Esophagus muscularis mucosa (tissue), 4 donors: ENCODE measurements at places on chromosomes 1 and 21. TPM values are rescaled to one million over a fixed set of nuclear protein-coding genes. Genes with fewer than 3 reads are reported as not detected.

The VWA5B1 gene
- total RNA-seq = not detected

The ANXA9 gene
- total RNA-seq = 0.42 TPM

The CLCA1 gene
- not detected for total RNA-seq

The ZNF678 gene
- total RNA-seq = 9.1 TPM

The FAM177B gene
- total RNA-seq = not detected

The KCNJ9 gene
- total RNA-seq = not detected

The ARHGEF2 gene
- total RNA-seq = 54.0 TPM

The NCAM2 gene
- 7.5 TPM for total RNA-seq

The NFYC gene
- total RNA-seq = 30.0 TPM

The FMO3 gene
- total RNA-seq = 6.3 TPM

The CALML6 gene
- total RNA-seq = not detected

- H3K4me1 ChIP-seq = peaks cover 98% of the 10 kb centered on the region
- H3K4me3 ChIP-seq = no peak overlapping the region
- DNase-seq = no peak
- no peaks in the 10 kb centered on the region for H3K27me3 ChIP-seq
- no peaks in the 10 kb centered on the region for H3K36me3 ChIP-seq
- peak overlapping the region; percentile 68 for H3K27ac ChIP-seq
These were observed 146.0 kb downstream of the PBX1 start for GRCh38 chr1:164704954-164705353.

- no peaks in the 10 kb centered on the region for H3K36me3 ChIP-seq
- no peak overlapping the region for H3K27ac ChIP-seq
- H3K27me3 ChIP-seq = no peaks in the 10 kb centered on the region
- no peak overlapping the region for H3K4me3 ChIP-seq
- H3K4me1 ChIP-seq = no peaks in the 10 kb centered on the region
These were observed 43.3 kb downstream of the FAAP20 start for GRCh38 chr1:2151252-2151651.

GRCh38 chr1:163085904-163086268 lies 16.7 kb downstream of the RGS4 start:
- no peak overlapping the region for H3K4me3 ChIP-seq
- no peaks in the 10 kb centered on the region for H3K36me3 ChIP-seq
- H3K4me1 ChIP-seq = peaks cover 26% of the 10 kb centered on the region
- H3K27ac ChIP-seq = peak overlapping the region; percentile 52
- H3K27me3 ChIP-seq = no peaks in the 10 kb centered on the region
- DNase-seq = no peak

DNA sequence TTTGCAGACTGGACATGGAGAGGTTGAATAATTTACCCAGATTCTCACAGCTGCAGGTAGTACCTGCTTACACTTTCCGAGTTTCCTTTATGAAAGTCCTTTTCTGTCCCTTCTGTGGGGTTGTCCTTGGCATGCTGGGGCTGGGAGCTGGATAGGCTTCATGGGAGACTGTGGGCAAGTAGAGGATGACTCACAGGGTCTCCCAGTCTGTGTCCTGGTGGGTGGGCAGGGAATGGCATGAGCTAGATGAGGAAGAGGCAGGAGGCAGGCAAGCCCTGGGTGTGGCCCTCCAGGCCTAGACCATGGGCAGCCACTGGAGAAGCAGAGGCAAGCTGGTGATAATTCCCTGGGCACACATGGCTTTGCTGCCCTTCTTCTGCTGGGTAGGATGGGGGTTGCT lies 80.6 kb downstream of the NAV1 start:
- no peaks in the 10 kb centered on the region for H3K27me3 ChIP-seq
- peaks cover 12% of the 10 kb centered on the region for H3K36me3 ChIP-seq
- H3K27ac ChIP-seq = no peak overlapping the region

DNA sequence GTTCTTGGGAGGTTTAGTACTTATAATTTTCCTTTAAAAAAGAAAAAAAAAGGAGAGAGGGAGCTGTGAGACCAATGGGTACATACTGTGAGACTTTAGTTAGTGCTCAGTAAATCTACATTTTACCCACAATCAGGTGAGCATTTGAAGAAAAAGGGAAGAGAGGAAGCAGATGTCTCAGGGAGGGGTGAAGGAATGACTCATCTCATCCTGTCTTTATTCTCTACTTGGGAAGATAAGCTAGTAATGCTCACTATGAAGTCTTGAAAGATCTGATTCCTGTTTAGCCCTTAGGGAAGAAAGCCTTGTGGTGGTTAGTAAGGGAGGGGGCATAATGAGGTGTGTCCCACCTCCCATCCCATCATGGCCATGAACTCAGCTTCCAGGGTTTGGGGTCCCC lies 112.6 kb downstream of the PLD5 start:
- DNase-seq = no peak
- no peak overlapping the region for H3K27ac ChIP-seq
- no peaks in the 10 kb centered on the region for H3K36me3 ChIP-seq
- H3K27me3 ChIP-seq = no peaks in the 10 kb centered on the region
- H3K4me1 ChIP-seq = no peaks in the 10 kb centered on the region

DNA sequence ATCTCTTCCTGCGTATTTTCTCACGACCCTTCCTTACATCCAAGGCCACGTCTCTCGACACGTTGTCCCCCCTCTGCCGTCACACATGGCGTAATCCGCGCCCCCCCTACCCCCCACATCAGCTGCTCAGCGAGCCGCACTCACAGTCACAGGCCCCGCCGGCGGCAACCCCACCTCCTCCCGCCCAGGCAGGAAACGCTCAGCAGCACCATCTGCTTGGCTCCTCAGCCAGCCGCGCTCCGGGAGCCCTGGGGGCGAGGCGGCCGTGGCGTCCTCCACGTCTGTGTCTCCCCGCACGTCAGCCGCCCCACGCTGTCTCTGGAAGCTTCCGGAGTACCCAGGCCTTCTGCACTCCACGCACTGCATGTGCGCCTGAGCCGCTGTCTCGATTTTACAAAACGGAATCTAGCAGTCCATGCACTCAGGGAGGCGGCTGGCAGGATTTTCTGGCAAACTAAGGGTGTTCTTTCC lies 64.6 kb downstream of the SIK1 start:
- no peaks in the 10 kb centered on the region for H3K36me3 ChIP-seq
- H3K4me1 ChIP-seq = peaks cover 10% of the 10 kb centered on the region
- no peaks in the 10 kb centered on the region for H3K27me3 ChIP-seq
- DNase-seq = no peak
- peak overlapping the region; percentile 31 for H3K4me3 ChIP-seq

- no peaks in the 10 kb centered on the region for H3K4me1 ChIP-seq
- H3K27me3 ChIP-seq = no peaks in the 10 kb centered on the region
- H3K4me3 ChIP-seq = no peak overlapping the region
- H3K36me3 ChIP-seq = no peaks in the 10 kb centered on the region
- DNase-seq = no peak
These were observed 25.0 kb downstream of the DLGAP3 start for GRCh38 chr1:34904236-34905097.

DNA sequence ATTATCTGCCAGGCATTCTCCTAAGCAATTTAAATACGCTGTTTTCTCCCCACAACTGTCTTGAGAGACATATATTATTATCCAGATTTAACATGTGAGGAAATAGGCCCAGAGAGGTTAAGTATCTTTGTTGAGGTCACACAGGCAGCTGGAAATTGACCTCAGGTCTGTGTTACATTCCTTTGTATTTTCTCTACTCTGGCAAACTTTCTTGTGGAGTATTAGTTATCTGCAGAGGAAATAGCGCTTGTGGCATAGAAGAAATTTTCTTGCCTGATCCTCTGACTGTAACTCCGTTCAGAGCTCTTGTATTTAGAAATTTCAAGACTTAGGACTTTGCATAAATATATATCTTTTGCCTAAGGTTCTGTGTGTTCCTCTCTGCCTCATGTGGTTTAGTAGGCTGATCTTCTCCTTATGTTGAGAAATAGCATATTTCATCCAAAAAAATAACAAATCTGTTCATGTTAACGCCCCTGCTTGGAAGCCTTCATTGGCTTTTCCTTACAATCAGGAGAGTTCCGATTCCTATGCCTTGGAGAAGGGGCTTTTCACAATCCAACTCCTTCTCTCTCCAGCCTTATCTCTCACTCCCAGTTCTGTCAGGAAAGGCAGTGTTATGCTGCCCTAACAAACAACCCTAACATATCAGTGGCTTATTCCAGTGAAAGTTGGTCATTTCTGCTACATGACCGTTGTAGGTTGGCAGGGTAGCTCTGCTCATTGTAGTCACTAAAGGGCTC lies 2.5 kb upstream of the JUN start:
- peaks cover 15% of the 10 kb centered on the region for H3K36me3 ChIP-seq
- peaks cover 11% of the 10 kb centered on the region for H3K4me1 ChIP-seq
- H3K27me3 ChIP-seq = no peaks in the 10 kb centered on the region
- no peak for DNase-seq
- H3K27ac ChIP-seq = peak overlapping the region; percentile 98
- H3K4me3 ChIP-seq = no peak overlapping the region

DNA sequence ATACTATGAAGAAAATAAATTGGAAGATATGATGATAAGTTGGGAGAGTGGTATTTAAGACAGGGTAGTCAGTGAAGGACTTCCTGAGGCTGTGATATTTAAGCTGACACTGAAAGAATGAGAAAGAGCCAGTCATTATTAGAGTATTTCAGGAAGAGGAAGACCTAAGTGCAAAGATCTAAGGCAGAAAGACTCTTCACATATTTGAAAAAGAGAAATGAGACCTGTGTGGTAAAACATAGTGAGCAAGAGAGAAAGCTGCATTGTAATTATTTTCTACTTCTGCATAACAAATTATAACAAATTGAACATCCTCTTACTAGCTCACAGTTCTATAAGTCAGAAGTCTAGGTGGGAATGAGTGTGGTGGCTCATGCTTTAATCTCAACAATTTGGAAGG lies 34.6 kb upstream of the DOCK7 start:
- H3K4me1 ChIP-seq = peaks cover 5% of the 10 kb centered on the region
- no peak overlapping the region for H3K27ac ChIP-seq
- no peak for DNase-seq
- no peaks in the 10 kb centered on the region for H3K36me3 ChIP-seq
- H3K27me3 ChIP-seq = no peaks in the 10 kb centered on the region

- H3K27me3 ChIP-seq = no peaks in the 10 kb centered on the region
- H3K4me3 ChIP-seq = no peak overlapping the region
- peaks cover 18% of the 10 kb centered on the region for H3K4me1 ChIP-seq
- DNase-seq = peak; percentile 60
These were observed 48.3 kb upstream of the LBR start for GRCh38 chr1:225476100-225476511.

GRCh38 chr1:147223740-147224615 lies 1.2 kb downstream of the FMO5 start:
- no peak for DNase-seq
- no peaks in the 10 kb centered on the region for H3K27me3 ChIP-seq
- H3K4me3 ChIP-seq = no peak overlapping the region
